ENCODE measurements at places on chromosomes 2 and 18.
A peak's percentile ranks its signal among the peaks of the same experiment; 100 is the strongest.

GRCh38 chr18:7778181-7778580 is 211.1 kb downstream of the PTPRM start:
- DNase-seq = peak; percentile 32

DNA sequence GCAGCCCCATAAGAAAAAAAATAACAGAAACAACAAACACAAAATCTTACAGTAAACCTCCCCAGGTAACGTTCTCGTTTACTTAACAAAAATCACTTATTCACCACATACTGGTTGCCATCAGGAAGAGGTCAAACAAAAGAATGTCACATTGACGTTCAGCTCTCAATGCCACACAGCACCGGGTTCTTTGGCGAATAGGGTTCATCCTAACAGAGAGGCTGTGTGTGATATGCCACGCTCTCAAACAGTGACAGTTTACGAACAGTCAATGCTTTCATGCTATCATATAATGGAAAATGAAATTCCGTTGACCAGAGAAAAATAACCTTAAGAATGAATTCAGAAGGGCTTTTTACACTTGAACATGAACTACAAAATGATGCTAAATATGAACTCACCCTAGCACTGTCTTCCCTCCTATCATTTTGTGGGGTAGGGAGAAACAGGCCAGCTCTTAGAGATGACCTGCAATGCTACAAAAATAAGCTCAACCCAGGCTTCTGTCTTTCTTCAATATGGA is 2.0 kb downstream of the TMEM163 start:
- no peak for DNase-seq

DNA sequence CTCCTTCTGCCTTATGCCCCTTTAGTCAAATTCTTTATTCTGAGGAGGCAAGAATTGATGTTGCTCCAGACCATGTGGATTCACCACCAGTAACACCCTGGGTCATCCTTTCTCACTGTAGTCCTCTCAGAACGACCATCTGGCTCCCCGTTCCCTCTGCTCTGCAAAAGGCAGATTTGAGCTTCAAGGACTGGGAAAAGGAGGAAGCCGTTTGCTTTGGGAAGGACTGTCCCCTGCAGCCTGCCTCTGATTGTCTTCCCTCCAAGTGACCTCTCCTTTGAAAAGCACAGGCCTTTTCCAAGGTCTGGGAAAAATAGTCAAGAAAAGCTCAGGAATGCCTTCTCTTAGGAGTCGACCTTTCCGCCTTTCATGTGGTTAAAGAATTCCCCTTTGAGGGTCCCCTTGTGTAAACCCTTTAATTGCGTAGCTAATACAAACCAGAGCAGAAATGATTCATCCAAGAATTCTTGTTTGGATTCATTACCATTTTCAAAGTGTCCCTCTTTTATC is 130.1 kb upstream of the COPS8 start:
- no peak for DNase-seq

- no peak for DNase-seq
Observed at GRCh38 chr2:230053753-230054478, 14.8 kb downstream of the SLC16A14 start.

DNA sequence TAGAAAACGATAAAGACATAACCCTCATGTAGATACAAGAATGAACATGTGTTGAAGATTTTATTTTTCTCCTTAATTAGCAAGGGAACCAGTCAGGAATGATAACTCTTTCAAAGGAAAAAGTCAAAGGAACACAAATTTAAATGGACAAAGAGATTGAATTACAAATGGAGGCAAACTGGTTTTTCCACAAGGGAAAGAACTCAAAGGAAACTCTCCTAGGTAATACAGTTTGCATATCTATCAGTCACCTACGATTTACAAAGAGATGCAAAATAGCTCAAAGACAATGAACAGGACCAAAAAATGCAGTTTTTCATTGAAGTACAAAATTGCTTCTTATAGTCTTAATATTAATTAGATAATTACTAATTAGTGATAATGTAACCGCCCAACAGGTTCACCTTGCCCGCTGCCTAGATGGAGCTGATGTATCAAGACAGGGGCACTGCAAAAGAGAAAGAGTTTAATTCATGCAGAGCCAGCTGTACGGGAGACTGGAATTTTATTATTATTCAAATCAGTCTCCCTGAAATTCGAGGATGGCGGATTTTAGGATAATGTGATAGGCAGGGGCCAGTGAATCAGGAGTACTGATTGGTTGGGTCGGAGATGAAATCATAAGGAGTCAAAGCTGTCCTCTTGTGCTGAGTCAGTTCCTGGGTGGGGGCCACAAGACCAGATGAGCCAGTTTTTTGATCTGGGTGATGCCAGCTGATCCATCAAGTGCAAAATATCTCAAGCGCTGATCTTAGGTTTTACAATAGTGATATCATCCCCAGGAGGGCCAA is 151.0 kb downstream of the TMEM17 start:
- no peak for DNase-seq

- no peak for DNase-seq
Observed at GRCh38 chr2:66832646-66833435, 397.9 kb downstream of the MEIS1 start.

- no peak for DNase-seq
Observed at GRCh38 chr2:86194751-86195054, 559 bp downstream of the IMMT start.

DNA sequence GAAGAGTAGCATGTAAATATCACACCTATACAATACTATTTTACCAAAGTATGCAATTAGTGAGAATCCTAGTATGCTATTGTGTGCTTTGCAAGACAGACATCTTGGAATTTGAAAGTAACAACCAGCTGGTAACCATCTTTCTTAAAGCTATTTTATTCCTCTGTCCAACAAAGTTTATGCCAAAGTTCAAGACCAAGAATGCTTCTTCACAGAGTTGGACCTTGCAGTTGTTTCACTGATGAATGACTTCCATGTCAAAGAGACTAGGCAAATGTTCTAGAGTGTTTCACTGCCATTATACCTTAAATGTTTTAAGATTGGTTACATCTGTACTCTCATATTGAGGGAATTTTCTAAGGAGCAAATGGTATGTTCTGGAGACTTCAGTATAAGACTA is 215.2 kb upstream of the CRIM1 start:
- DNase-seq = no peak

GRCh38 chr2:172442072-172442895 is 14.9 kb downstream of the ITGA6 start:
- DNase-seq = no peak

DNA sequence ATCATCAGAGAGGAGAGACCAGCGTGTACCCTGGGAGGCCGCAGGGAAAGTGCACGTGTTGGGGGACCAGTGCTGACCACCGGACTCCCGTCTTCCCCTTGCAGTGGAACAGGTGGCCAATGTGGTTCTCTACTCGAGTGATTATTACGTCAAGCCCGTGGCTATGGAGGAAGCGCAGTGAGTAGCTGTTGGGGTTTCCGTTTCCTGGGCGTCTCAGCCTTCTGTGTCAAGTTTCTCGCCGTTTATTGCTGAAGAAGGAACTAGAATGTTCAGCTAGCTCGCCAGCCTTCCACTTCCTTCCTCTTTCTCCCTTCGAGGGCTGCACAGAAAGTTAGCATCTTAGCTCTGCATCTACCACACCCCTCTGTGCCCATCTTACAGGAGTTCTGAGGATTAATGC is 22.8 kb upstream of the DGKD start:
- peak; percentile 52 for DNase-seq

- DNase-seq = no peak
Observed at GRCh38 chr2:236872981-236873380, 212.7 kb upstream of the COPS8 start.

DNA sequence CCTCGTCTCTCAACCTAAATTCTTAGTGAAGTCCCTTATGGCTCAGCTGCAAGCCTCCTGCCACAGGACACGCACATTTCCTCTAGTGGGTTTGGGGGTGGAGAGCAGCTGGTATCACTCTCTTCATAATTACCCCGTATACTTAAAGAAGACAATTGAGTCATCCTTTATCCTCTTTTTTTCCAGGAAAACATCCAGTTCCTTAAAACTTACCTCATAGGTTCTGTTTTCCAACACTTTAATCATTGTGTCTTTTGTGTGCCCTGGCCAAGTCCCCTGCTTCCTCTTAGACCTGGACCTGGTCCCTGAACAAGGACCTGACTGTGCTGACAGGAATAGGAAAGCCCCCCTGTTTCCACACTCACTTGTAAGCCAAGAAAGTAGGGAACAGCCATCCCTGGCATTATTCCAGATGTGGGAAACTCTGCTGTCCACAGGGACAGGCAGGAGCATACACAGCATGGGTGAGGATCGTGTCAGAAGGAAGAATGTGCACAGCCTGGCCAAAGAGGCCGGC is 42.3 kb upstream of the MYO1B start:
- DNase-seq = no peak

DNA sequence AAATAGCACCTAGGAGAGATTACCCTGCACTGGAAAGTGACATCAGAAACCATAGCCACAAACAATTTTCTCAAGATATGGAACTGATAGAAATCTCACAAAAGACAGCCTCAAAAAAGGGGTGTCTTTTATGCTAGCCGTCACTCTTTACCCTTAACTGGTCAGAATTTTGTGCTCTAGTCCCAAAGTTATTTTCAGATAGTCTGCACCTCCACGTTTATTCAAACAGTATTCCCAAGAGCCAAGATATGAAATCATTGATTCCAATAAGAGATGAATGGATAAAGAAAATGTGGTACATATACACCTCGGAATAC is 23.5 kb upstream of the PMAIP1 start:
- no peak for DNase-seq

GRCh38 chr2:9250498-9251153 is 44.0 kb downstream of the ASAP2 start:
- no peak for DNase-seq

DNA sequence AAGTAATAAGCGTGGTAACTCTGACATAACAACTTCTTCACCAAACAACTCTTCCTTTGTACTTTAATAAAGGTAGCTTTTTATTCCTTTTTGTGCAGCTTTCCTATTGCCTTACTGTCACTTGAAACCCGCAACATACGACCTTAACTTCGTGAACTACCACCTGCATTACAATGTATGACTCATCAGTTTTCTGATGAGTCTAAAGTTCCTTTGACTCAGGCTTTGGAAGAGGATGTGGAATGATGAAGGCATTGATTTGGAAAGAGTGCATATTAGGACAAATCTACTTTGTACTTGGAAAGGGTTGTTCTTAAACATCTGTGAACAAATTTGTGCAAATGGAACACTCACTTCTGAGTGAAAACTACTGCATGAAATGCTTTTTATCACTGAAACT is 1012.1 kb downstream of the TMEM182 start:
- DNase-seq = no peak

- no peak for DNase-seq
Observed at GRCh38 chr2:119684518-119684917, 5.5 kb downstream of the TMEM177 start.

DNA sequence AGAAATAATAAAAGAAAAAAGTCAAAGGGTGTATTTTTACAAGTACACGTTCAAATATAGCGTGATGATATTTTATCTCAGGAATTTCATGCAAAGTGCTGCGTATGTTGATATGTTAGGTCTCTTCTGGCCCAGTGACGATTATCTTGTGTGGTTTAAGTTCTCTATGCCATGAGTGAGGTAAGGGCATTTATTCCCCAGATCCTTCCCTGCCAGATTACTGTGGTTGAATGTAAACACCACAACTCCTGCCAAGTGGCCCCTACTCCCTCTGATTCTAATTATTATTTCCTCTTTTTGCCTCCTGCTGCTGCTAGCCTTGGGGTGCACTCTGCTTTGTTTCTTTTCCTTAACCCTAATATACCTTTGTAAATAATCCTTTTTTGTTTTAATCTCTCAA is 12.2 kb downstream of the SCN2A start:
- DNase-seq = no peak
